ENCODE measurements at places on chromosomes 5 and 9.

GRCh38 chr5:177576169-177576568, 15.8 kb upstream of the TMED9 start:
- DNase-seq = no peak

DNA sequence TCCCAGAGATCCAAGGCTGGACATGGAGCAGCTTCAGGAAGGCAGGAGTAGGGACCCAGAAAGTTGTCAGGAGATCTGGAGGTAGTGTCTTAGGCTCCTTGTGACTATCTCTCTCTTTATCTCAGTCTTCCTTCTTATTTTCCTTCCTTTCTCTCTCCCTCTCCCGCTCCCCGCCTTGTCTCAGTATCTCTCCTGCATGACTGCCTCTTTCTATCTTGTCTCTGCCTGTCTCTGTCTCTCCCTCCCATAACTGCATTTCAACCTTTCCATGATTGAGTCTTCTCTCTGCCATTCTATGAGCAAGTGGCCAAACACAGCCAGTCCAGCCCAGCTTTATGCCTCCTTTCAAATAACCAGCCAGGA, 61.0 kb upstream of the NEK6 start:
- no peak for DNase-seq

DNA sequence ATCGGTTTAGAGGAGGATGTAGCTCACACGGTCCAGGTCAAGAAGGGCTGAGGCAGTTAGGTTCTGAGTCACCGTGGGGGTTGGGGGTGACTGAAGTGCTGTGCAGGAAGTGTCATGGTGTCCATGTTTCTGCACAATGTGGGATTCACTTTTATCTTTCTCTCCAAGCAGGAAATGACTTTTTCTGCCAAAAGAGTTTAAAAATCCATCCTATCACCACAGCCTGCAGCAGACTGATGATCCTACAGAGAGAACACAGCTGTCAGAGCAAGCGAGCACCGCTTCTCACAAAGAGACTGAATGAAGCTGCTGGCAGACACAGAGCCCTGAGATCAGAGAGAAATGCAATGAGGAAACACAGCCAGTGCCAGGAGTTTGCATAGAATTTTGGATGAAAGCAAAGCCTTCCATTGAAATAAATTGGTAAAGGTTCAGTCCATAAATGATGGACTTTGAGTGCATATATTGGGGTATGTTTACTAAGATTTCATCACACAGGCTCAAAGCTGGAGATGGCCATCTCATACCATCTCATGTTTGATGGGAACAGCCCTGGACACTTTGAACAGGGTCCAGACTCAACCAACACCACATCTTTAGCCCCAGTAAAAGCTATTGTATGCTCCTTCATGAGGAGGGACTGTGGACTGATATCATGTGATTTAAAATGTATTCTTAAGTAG, 213.9 kb upstream of the FBXL7 start:
- peak; percentile 13 for DNase-seq

DNA sequence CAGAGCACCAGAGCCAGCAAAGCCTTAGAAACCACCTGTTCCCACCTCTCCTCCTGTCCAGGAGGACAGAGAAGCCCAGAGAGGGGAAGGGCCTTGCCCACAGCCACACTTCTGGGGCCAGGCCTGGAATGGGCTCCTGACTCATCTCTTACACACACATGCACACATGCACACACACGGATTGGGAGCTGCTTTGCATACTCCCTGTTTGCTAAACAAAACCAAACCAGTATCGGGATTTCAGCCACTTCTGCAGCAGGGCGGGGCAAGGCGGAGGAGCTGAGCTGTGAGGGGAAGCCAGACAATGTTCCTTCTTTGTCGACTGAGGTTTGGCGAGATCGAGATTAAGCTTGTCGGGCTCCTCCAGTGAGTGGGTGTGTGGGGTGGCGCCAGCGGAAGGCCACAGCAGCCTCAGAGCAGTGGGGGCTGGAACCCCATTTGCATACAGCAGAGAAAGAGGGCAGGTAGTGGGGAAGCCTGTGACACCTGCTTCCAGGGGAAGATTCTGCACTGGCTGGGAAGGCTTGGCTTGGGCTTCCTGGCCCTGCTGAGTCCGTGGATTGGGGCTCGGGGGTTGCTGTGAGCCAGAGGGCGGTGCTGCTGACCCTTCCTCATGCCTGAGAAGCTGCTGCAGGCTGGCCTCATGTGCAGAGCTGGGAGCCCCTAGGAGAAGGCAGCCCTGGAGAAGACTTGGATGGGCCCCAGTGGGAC, 16.1 kb downstream of the GFI1B start:
- DNase-seq = no peak

GRCh38 chr9:86577420-86578333, 223.5 kb upstream of the TUT7 start:
- DNase-seq = no peak

- DNase-seq = no peak
These were observed 10.1 kb upstream of the EFNA5 start for GRCh38 chr5:107680799-107681198.

GRCh38 chr5:41270423-41271251, 57.3 kb upstream of the C6 start:
- DNase-seq = peak; percentile 48

- no peak for DNase-seq
These were observed 17.9 kb downstream of the LMAN2 start for GRCh38 chr5:177333420-177334154.

- DNase-seq = no peak
These were observed 80.7 kb upstream of the PITX1 start for GRCh38 chr5:135114759-135115158.

DNA sequence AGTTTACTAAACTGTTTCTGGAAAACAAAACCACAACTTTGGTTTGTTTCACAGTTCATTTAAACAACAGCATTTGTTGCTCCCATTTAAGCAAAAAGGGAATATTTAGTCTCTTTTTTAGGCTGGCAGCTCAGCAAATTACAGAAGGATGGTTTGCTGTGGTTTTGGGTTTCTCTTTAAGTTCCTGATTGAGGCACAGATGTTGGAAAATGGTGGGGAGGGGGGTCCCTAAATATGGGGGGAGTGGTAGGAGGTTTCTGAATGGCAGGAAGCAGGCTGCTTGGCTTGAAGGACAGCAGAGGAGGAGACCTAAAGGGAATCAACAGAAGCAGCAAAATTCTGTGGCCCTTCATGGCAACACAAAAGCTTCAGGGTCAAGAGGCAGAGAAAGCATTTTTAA, 263.4 kb downstream of the ZSWIM6 start:
- no peak for DNase-seq

DNA sequence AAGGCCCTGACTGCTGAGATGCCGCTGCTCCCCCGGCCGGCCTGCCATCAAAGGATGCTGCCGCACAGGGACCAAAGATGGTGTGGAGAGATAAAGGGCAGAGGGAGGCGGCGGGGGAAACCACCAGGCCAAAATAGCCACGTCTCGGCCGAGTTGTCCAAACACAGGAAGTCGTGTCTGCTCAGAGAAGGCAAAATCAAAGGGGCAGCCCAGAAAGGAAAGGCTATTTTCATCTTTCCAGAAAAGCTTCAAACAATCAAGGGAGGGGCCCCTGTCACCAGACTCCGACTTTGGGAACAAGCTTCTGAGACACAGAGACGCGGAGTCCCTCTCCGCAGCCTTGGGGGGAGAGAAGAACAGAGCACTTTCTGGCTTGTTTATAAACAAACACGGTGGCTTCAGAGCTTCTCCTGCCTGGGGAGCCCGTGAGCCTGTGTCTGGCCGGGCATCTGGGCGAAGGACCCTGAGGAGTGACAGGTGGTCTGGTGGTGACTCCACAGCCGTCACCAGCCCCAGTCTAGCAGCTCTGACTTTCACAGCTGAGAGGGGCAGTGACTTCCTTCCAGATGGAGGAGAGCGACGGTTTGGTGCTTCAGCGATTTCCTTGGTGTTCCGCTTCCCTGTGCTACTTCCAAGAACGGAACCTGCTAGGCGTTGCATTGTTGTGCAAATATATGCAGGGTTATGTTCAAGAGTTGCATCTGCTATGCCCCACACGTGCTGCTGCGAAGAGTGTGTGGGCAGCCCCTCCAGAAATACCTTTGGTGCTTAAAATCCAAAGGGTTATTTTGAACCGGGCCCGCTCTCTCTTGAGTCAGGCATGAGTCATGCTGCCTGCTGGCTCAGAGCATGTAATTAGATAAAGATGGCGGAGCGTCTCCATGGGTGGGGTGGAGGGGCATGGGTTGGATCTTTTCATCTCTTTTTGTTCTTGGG, 24.0 kb downstream of the ADAMTSL2 start:
- DNase-seq = peak; percentile 57

GRCh38 chr5:96113170-96113939, 151.7 kb upstream of the ELL2 start:
- DNase-seq = no peak

DNA sequence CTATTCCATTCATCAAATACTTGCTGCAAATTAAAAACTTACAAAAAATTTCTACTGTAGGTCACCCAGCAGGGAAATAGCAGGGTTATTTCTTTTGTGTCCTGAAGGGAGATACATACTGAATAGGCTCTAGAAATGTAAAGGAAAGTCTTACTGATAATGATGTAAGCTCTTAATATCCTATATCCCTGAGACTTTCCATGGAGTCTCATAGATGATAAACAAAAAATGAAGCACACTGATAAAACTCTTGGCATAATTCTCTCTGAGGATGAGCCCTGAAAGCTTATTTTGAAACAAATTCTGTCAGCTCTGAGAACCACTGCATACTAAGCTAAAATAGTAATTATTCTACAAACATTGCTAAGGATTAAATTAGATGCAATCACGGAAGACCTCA, 819.6 kb upstream of the PTPRD start:
- no peak for DNase-seq

DNA sequence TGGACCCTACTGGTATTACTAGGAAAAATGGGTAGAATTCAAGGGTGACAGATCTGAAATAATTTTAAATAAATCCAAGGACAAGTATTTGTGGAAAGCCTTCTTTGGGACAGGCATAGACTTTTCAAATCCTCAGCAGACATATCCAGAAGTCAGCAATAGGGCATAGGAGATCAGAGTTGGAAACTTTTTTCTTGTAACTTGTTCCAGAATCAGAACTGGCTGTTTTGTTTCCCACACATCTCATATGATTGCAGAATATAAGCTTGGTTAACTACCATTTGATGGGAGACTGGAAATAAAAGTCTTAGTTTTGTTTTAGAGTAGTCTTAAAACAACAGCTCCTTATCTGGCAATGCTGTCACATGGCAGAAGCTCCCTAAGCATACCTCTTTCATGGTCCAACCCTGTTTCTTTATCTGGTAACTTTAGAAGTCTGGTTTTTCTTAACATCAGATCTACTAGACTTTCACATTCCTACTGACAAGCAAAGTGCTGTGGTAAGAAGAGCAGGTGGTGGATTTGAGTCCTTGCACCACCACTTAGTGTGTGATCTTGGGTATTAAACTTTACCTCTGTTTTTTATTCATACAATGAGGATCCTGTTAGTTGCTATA, 25.1 kb downstream of the XRCC4 start:
- no peak for DNase-seq

GRCh38 chr5:164470312-164470711, 964.9 kb downstream of the MAT2B start:
- no peak for DNase-seq

GRCh38 chr5:131067636-131068035, 97.4 kb downstream of the HINT1 start:
- no peak for DNase-seq

- no peak for DNase-seq
These were observed 116.0 kb downstream of the KCNN2 start for GRCh38 chr5:114477816-114478334.

- DNase-seq = no peak
These were observed 5.0 kb downstream of the MAMDC4 start for GRCh38 chr9:136857166-136857565.

DNA sequence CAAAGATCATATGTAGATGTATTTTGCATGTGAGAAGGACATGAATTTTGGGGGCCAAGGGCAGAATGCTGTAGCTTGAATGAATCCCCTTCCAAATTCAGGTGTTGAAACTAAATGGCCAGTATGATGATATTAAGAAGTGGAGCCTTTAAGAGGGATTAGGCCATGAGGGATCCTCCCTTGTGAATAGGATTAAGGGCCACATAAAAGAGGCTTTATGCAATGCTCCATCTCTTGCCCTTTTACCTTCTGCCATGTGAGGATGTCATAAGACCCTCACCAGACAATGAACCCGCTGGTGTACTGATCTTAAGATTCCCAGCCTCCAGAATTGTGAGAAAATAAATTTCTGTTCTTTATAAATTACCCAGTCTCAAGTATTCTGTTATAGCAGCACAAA, 206.1 kb downstream of the YTHDC2 start:
- no peak for DNase-seq

- DNase-seq = no peak
These were observed 131.7 kb downstream of the BARX1 start for GRCh38 chr9:93823245-93824072.
